RPMI7951 (cell line): ENCODE measurements at places on chromosomes 1 and 21.

DNA sequence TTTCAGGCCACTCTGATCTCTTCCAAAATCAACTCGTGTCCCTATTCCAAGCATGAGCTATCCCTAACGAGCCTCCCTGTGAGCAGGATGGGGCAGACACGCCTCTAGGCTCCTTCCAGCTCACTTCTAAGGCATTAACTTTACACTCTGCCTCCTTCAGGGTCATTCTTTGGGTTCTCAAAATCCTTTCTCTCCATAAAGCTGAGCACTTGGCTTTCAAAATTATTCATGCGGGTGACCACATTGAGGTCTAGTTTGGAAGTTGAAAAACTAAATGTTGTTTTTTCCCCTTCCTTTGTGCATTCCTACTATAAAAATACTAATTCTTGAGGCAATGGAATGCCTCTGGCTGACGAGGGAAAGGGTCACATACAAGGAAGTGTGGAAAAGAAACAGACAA is 33.5 kb upstream of the BMP8B start:
- no peak for DNase-seq

DNA sequence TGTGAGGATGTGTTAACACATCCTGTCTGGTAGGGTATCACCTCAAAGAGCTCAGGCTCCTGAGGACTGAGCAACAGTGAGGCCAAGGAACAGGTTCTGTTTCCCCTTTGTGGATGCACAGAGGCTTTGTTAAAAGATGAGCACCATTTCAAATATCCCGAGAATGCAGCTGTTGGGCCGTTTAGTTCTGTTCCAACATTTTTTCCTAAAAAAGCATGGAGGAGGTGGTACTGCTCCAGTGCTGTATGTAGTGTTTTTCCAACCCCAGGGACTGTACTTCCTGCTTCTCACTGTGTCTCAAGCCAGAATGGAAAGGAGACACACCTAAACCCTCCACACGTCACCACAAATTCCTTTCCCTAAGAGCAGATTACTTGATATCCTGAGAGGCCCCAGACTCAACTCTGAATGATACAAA is 53.8 kb upstream of the BCL10 start:
- DNase-seq = peak; percentile 91

GRCh38 chr1:238672262-238672661 is 714.1 kb upstream of the CHRM3 start:
- no peak for DNase-seq

DNA sequence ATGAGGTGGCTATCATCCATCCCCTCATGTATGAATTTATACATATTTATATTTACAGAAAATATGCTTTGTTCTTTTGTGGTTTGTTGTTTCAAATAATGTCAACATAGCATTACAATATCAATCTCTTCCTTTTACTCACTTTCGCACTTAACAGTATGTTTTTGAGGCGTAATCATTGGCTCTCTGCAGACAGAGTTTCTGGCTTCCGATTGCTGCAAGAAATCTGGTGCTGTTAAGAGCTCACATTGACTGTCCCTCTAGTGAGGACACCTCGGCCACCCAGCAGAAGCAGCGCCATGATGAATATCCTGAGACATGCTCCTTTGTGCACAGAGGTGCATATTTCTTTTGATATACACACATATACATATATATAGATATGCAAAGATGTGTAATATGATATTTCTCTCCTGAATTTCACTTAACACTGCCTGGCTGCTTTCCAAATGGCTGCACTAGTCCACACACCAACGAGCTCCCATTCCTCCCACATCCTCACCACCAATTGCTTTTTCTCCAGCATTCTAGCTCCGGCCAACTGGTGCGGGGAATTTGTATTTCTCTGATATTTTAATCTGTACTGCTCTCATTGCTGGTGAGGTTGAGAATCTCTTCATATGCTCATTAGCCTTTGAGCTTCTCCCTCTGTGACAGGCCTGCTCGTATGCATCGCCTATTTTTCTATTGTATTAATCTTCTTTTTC is 248.4 kb downstream of the SIPA1L2 start:
- DNase-seq = no peak

DNA sequence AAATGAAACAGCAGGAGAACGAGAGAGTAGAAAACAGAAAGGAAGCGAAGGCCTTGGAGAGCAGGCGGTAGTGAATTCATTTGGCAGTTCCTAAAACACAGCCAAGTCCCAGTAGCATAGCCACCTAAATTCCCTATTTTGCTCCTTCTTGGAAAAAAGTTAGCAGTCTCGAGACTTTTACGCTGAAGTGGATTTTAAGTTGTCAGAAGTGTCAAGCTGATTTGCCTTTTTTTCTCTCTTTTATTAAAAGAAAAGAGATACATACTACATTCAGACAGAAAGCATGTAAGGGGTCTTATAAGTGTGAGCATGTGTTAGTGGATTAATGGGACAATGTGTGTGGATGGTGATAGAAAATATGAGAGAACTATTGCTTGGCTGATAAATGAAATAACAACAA is 19.2 kb downstream of the NFIA start:
- no peak for DNase-seq

- DNase-seq = no peak
Observed at GRCh38 chr1:45009956-45010854, 919 bp downstream of the HECTD3 start.

- DNase-seq = peak; percentile 96
Observed at GRCh38 chr1:156751757-156752481, 444 bp upstream of the HDGF start.
